Activated naive CD8-positive, alpha-beta T cell treated with anti-CD3 and anti-CD28 coated beads for 36 hours (primary cell): ENCODE measurements at places on chromosomes 13 and 19.

- DNase-seq = no peak
Observed at GRCh38 chr19:5487222-5487621, 32.0 kb downstream of the ZNRF4 start.

DNA sequence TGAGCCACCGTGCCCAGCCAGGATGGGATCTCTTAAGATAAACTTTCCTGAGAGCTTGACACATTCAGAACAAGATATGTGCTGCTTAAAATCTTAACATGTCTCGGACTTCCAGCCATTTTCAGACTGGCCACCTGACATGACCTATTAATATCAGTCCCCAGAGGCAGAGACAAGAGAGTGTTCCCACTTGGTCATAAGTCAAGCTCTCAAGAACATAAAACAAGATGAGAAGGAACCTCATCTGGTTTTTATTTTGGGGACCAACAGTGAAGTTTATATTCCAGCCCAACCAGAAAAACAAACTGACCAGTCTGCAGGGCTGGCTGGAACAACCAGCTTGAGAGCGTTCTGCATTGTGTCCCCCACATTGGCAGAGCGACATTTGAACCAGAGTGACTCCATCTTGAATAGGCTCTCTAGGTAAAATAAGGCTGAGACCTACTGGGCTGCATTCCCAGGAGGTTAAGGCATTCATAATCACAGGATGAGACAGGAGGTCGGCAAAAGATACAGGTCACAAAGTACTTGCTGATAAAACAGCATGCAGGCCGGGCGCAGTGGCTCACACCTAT, 21.8 kb upstream of the PLEKHF1 start:
- DNase-seq = no peak

GRCh38 chr13:106336668-106337067, 198.8 kb downstream of the EFNB2 start:
- DNase-seq = no peak

GRCh38 chr13:76472916-76473315, 413.3 kb downstream of the KCTD12 start:
- no peak for DNase-seq

GRCh38 chr13:86831084-86831483, 840.1 kb upstream of the SLITRK5 start:
- DNase-seq = no peak

DNA sequence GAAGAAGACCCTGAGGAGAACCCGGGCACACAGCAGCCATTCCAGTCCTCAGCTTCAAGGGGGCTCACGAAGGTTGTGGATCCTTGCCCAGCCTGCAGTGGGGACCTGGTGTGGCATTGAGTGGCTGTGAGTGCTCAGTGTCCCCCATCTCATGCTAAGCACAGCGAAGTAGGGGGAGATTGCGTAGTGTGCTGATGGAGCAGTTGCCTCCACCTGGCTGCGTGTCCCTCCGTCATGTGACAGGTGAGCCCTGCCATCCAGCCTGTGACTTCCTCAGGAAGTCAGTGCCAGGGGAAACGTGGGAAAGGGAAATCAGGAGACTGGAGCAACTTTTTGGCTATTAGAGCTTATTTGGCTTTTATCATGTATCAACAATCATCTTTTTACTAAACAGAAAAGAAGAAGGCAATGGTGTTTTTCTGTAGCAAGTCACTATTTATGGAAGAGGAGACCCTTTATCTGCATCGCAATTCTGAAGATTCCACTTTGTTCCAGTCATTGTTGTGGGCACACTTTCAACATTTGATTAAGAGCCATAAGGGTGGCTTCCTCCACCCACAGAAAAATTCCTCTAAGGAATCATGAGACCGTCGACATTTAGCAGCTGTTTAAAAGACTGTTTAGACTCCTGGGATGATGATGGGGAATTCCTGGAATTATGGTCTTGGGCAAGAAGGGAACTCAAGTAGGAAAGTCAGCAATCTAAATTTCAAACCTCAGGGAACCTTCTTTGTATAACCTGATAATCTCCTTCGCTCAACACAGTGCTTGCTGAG, 126.8 kb upstream of the SPATA13 start:
- DNase-seq = no peak

GRCh38 chr19:19740755-19741154, 7.8 kb upstream of the ZNF14 start:
- DNase-seq = no peak

DNA sequence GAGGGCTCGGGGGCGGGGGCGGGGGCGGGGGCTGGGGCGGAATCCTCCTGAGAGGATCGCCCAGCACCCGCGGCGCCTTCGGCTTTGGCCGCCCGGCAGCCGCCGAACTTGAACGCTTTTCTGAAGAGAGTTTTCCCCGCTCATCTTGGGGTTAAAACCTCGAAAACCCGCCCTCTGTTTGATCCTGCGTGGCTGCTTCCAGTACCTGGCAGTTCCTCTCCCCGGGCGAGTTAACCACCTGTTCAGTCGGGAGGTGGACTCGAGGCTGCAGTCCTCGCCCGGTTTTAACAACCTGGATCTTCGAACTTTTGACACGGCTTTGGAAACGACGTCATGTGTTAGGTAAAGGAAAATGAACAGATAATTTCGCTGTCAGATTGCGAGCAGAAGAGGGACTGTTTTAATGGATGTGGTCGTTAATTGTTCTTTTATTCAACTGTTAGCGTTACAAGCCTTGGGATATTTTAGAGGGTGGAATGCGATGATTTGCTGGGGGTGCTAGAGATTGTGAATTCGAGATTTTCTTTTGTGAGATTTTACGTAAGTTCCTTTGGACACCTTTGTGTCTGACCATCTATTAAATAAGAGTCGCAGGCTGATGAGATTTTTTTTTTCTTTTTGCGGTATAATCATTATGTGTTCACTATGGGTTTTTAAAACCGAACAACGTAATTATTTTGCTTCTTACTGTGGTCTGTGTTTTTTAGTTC, 1.0 kb downstream of the FNDC3A start:
- peak; percentile 76 for DNase-seq

- DNase-seq = peak; percentile 74
Observed at GRCh38 chr19:33134571-33135041, 2.7 kb downstream of the WDR88 start.

DNA sequence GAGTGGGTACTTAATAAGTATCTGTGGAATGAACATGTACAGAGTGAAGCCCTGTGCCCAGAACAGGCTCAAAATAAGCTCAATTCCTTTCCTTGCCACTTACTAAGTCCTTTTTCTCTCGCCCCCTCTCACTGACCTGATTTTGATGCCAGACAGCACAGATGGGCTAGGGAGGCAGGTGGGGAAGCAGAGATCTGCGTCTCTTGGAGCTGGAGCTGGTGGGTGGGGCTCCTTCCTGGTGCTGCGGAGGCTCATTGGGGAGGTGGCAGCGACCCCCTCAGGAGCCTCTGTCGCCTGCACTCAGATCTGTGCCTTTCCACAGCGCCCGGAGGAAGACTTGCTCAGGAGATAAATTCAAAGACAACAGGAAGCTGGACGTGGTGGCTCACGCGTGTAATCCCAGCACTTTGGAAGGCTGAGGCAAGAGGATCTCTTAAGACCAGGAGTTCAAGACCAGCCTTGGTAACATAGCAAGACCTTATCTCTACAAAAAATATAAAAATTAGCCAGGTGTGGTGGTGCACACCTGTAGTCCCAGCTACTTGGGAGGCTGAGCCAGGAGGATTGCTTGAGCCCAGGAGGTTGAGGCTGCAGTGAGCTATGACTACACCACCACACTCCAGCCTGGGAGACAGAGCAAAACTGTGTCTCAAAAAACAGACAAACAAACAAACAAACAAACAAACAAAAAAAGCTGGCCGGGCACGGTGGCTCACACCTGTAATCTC, 14.6 kb downstream of the AKT2 start:
- DNase-seq = no peak

DNA sequence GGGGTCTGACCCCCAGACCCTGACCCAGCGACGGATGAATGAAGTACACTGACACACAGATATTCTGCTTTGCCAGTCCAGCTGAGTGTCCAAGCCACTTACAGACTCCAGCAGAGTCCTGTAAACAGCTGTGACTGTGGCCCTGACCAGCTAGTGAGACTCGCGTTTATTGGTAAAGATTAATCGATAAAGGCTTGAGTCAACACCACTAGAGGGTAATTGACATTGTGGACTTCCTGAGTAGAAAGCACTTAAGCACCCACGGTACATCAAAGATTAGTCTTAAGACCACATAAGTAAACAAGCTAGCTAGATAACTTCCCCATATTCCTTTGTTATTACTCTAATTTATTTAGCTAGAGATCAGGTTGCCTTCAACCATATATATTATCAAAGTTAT, 146.0 kb downstream of the OXGR1 start:
- DNase-seq = no peak

DNA sequence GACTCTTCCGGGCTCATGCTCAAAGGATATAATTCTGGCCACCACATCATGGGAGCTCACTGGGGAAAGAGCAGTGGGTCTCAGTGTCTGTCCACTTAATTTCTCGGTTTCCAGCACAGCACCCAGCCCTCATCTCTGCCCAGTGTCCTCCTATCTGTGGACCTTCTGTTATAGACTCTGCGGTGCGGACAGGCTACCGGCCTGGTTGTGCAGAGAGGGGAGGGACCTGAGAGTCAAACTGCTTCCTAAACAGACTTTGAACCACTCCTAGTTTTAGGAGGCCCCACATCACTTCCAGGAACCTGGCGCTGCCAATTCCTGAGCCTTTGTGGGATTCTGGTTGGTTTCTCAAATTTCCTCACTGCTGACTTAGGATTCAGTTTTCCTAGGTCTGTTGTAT, 59.8 kb upstream of the MED4 start:
- DNase-seq = no peak

DNA sequence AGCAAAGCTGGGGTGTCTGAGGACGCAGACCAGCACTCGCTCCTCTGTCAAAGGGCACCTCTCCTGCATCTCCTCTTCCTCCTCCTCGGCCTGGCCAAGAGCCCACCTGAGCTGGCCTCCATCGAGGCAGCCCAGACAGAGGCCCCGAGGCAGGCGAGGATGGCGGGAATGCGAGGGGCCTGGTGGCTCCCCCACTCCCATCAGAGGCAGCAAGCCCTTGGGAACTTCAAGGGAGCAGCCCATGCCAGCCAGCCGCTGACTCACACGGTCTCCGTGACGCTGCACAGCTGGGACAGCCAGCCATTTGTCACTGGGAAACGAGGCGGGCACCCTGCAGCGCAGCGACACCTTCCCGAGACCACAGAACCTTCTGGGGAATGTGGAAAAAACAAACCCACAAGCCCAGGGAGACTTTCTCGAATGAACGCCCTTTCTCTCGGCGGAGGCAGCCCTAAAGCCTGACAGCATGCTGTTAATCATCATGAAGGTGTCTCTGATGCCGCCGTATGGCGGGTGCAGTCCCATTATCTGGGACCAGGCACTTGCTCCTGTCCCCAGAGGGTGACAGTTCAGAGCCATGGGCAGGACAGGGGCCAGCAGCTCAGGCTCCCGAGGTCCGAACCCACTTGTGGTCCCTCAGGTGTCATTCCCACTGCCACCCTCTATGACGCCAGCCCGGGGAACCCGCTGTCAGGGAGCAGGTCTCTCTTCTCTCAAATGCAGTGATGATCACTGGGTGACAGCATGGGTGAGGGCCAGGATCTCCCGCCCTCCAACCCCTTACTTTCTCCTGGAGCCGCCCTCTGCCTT, 53.0 kb downstream of the PEPD start:
- DNase-seq = no peak

DNA sequence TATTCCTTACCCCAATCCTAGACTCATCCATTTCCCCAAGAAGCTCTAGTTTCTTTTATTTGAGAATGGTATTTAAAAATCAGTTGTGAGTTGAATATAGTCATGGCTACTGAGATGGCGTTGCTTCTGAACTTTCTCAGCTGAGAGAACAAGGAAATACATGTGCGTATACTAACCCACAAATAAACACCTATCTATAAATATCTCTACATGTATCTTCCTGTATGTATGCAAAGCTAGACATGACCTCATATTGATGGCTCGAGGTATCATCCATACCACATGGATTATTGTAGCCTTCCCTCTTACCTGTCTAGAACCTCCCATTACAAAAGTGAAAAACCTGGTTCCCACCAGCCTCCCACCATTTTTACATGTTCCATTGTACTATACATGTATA, 141.0 kb downstream of the UFM1 start:
- no peak for DNase-seq

DNA sequence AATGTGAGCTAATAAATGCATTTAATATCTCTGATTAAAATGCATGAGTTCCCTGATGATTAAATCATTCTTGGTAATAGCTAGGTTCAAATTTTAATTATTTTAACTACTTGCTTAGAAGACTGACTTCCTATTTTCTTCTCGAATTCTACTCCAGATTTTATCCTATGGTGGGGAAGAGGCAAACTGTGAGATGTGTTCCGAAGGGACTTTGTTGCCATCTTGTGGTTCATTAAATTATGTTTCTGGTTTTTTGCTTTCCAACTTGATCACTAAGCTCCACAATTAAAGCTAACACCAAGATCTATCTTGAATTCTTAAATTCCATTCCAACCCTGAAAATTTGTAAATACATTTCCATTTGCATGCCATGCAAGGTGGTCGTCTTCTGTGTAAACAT, 538.4 kb upstream of the PCDH20 start:
- DNase-seq = no peak

DNA sequence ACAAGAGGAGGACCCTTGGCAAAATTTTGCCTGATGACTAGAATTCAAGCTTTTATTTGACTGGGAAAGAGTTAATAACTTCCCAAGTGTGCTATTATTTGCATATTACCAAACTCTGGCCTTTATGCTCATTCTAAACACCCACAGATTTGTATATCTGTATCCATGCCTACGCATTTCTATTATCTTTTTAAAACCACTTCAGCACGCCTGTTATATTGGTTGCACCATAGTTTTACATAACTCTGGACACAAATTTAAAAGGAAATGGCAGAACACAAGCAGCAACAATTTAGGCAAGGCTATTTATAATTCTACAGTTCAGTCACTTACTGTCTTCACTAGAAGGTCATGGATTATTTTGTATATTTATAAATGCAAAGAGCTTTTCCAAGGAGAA, 3.7 kb upstream of the RASL11A start:
- no peak for DNase-seq

DNA sequence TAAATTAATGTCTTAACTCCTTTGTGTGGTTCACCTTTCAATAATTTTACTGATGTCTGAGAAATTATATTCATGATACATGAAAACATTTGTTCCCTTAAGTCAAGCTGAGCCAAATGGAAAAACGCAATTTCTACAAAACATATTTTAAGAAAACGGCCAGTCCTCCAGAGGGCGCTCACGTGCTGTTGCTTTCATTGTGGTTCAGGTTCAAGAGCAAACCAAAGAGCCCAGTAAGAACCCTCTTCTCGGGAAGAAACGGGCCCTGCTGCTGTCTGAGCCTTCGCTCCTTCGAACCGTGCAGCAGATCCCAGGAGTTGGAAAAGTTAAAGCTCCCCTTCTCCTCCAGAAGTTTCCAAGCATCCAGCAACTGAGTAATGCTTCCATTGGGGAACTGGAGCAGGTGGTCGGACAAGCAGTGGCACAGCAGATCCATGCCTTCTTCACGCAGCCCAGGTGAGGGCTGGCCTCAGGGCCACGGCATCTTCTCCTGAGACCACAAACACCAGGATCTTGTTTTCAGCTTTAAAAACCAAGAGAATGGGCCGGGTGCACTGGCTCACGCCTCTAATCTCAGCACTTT, 4.3 kb downstream of the FAAP24 start:
- peak; percentile 56 for DNase-seq
